Amygdala (tissue), 56 donors: ENCODE measurements at places on chromosomes 1 and 21.

GRCh38 chr1:228206582-228207351, 1.1 kb upstream of the OBSCN start:
- DNase-seq: no peak

DNA sequence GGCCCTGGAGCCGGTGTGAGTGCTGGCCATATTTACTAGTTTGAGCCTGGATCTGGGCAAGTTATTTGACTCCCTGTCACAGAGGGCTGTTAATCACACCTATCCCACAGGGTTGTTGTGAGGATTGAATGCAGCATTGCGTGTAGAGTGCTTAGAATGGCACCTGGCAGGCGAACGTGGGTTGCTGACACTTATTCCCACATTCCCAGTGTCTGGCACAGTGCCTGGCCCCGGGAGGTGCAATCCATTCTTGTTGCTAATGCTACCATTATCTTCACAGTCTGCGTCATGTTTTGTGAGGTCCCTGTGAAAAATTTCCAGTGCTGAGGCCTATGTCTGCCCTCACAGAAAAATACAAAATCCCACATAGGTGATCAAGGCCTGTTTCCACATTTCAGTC, 66.1 kb downstream of the CD2 start:
- DNase-seq: no peak

DNA sequence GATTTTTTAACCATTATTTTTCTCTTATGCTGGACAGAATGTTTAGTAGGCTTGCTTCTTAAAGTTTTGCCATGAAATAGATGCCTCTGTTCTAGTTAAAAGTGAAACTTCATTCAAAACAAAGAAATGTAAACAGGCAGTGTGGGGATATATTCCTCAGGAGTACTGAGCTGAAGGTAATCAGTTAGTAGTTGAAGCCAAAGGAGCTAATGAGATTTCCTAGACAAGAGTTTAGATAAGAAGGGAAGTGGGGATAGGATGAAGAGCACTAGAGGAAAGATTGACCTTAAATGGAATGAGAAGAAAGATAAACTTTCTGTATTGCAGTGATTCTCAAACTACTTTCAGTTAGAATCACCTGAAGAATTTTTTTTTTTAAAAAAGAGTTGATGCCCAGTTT, 23.9 kb downstream of the PRRC2C start:
- DNase-seq: no peak

GRCh38 chr1:210866532-210866931, 267.4 kb downstream of the KCNH1 start:
- DNase-seq: no peak

- no peak for DNase-seq
Measured at GRCh38 chr1:235426143-235426542, 58.9 kb downstream of the TBCE start.

- DNase-seq: no peak
Measured at GRCh38 chr1:208068407-208068806, 157.5 kb upstream of the CD34 start.

DNA sequence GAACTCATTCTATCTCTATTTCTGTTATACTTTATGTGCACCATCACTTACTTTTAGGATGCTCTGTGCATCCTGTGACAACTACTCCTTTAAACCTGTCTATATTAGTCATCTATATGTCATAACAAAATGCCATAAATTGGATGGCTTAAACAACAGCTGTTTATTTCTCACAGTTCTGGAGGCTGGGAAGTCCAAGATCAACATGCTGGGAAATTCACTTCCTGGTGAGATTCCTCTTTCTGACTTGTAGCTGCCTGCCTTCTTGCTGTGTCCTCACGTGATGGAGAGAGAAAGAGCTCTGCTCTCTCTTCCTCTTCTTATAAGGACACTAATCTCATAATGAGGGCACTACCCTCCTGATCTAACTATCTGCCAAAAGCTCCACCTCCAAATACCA, 62.3 kb upstream of the RCOR3 start:
- DNase-seq: no peak

DNA sequence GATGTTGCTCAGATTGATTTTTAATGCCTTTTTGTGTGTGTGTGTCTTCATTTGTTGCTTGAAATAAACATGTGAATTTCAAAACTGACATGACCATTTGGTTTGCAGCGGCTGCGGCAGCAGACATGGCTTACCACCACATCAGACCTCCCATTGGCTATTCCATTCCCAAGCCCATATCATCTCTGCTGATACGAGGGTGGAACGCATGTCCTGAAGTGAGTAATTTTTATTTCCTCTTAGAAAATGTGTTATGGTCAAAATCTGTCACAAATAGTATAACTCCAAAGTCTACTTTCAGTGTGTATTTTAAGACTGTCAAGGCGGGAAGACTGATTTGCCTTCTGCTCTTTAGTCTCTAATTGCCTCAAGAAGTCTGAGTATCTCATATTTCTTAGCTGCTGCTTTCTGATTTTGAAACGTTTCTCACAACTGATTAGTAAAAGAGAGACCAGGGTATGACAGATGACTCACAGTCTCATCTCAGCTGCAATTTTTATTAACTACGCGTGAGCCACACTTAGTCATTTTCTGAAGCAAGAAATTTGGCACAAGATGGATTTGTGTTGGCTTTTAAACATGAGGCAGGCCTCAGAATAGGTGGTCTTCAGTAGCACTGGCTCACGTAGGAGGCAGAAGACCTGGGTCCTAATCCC, 49.0 kb downstream of the LRRC53 start:
- DNase-seq: no peak

DNA sequence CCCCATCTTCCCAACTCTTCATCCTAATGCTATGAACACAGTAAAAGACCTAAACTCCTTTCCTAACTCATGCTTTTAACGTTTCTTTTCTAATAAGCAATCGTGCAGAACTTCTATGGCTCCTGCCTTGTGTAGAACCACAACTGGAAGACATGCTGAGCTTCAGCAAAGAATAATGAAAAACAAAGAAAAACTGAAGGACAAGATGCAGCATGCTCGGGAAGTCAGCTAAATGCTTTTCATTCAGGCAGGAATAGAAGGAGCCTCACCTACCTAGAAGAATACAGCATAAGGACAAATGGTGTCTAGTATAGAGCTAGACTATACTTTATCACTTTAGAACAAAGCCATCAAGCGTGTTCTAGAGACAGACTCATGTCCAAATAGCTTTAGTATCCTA, 45.9 kb downstream of the LUZP1 start:
- DNase-seq: no peak

DNA sequence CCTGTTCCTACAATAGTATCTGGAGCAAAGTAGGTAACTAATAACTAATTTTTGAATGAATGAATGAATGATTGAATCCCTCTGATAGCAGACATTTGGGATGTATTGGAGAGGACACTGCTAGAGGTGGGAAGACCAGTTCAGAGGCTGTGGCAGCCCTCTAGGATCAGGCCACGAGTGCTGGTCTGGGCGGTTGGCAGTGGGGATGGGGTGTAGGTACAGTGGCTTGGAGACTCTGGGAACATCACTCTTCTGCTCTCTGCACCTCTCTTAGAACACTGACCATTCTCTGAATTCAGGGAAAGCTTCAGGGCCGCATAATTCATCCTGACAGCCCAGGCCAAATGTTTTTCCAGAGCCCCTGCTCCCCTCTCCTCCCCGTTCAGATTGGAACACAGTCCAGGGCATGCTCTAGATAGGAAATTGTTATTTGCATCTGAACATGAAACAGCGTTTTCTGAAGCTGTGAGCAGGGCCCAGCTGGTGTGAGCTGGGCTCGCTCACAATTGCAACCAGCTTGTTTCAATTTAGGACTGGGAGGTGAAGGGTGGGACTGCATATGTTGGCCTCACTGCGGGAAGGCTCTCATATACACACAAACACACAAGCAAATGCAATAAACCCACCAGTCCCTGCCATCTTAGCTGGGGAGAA, 253.1 kb upstream of the USP24 start:
- no peak for DNase-seq
